Endothelial cell (in vitro differentiated cells): ENCODE measurements at places on chromosomes 2 and 18.

DNA sequence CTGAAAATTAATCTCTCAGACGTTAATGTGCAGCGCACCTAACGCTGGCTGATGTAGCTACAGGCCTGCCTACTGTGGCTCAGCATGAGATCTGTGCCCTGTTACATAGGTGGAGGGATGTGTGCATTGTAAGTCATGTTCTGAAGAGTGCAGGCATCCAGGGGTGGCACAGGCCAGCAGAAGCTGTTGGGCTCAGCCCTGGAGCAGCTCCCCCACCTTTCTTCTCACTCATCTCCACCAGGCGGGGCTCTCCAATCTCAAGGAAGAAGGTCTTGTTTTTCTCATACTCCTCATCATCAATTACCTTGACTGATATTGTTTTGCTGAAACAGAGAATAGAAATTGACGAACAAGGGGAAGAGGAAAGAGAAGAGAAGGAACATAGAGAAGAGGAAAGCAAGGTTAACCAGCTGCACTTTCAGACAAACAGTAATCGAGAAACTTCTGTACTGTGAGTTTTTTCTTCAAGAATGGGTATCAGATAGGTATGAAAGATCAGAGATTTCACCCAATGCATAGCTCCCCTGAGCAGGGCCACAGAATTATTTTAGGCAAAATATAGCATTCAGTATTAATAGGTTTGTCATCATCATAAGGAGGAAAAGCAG, 273.6 kb downstream of the SLC8A1 start:
- DNase-seq, result no peak

- no peak for DNase-seq
Observed at GRCh38 chr18:22983175-22983574, 50.0 kb downstream of the RBBP8 start.

- no peak for DNase-seq
Observed at GRCh38 chr2:40877734-40878288, 425.9 kb upstream of the SLC8A1 start.

- no peak for DNase-seq
Observed at GRCh38 chr2:234091883-234092282, 41.4 kb downstream of the SPP2 start.

DNA sequence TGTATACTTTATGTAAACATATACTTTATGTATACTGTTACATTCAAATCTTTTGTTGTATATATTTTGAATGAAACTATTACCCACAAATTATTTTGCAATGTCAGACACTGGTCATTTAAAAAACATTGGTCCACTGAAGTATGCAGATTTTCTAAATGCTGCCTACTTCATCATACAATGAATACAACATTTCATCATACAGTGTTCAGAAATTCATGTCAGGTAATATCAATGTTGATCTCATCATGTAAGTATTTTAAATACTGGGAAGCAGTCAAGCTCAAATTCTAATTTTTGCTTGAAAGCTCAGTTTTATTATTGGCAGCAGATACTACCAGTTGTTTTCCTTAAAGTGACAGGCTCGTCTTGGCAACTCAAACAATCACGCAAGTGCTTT, 2.9 kb upstream of the STAT4 start:
- DNase-seq, result no peak

GRCh38 chr2:188280811-188281222, 10.9 kb upstream of the GULP1 start:
- no peak for DNase-seq
